ENCODE measurements at places on chromosomes 3 and 15.
A peak's percentile ranks its signal among the peaks of the same experiment; 100 is the strongest.

DNA sequence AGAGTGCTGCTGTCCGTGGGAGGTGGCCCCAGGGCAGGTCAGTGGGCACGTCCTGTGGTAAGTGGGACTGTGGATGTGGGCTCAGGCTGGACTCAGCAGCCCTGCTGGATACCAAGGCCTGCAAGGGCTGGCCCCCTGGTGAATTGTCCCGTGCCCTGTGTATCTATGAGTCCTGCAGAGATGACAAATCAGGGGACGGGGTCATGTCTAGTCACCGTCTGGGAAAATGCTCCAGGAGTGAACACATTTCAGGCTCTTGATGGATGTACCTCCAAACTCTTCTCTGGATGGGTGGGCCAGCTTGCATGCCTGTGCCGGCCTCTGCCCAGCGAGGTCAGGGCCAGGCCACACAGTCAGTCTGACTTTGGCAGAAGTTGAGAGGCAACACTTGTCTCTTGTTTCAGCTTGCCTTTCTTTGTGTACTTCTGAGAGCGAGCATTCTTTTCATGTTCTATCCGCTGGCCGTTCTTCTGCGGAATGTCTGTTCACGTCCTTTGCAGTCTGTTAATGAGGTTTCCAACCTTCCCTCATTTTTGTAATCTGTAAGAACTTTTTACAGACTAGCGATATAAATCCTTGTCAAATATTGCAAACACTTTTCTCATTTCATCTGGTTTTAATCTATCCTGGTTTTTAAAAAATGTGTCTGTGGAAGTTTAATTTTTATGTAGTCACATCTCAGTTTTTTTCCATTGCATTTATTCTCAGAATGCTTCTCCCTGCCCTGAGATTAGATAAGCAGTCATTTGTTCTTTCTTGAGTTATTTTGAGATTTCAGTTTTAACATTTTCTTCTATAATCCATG is 11.4 kb upstream of the STAB1 start:
- no peak for DNase-seq

DNA sequence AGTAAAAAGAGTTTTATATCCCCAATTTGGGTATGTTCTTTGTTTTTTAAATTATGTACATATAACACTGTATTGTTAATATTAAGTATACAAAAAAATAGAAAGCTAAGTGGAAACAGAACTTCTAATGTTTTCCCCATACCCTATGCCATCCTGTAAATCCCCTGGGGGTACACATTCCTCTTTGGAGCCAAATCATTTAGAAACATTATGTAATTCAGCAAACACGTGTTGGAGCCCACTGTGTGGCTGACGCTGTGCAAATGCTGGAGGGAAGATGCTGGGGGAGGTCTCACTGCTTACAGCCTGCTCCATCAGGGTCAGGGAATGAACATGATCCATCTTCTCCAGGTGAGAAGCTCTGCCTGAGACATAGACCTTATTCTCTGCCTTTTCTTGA is 52.8 kb downstream of the CRTC3 start:
- DNase-seq = no peak

DNA sequence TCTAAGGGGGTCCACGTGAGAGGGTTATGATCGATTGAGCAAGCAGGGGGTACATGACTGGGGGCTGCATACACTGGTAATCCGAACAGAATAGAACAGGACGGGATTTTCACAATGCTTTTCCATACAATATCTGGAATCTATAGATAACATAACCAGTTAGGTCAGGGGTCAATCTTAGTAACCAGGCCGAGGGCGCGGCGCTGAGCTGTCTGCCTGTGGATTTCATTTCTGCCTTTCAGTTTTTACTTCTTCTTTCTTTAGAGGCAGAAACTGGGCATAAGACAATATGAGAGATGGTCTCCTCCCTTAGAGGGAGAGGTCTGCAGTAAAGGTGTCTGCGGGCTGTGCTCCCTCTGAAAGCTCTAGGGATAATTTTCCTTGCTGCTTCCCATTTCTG is 261.3 kb downstream of the XXYLT1 start:
- no peak for DNase-seq

GRCh38 chr3:15324379-15324808 is 8.0 kb downstream of the SH3BP5 start:
- DNase-seq = no peak

DNA sequence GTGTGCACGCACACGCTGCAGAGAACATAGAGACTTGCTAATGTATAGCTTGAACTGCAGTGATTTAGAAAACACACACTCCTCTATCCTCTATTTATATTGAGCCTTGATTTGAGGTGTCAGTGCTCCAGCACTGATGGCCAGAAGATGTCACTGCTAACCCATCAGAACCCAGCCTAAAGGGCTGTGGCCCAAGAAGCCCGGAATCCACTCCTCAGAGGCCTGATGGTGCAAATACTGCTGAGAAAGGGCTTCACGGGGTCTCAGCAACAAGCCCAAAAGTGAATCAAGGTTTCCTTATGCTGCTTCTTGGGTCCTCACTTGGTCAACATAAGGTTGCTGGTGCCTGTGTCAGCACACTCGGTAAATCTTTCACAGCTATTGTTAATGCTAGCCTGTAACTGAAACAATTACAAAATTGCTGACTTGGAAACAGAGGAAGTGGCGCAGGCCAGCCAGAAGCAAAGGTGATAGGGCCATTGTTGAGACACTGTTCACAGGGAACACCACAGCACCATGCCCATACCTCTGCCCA is 60.3 kb downstream of the HEG1 start:
- peak; percentile 48 for DNase-seq
